NCI-H2081 (cell line): ENCODE measurements at places on chromosomes 12 and 14.

GRCh38 chr12:102873077-102873476 lies 44.0 kb downstream of the PAH start:
- no peak for DNase-seq

GRCh38 chr12:3020399-3020798 lies 56.8 kb upstream of the TSPAN9 start:
- DNase-seq = no peak

DNA sequence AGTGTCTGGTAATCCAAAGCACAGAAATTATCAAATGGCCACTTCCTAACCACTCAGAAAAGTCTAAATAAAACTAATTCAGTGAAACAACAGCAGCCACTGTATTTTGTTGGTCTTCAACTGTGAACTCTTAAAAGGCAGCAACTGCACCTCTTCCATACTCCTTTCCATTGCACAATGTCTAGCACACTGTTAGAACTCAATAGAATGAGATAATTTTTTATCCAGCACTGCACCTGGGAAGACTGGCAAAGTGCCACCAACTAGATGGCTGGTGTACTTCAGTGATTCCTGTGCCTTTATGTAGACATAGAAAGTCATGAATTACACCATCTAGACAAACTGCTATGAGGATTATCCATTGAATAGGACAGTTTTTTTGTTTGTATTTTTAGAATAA lies 26.2 kb downstream of the LGR5 start:
- DNase-seq = peak; percentile 54

DNA sequence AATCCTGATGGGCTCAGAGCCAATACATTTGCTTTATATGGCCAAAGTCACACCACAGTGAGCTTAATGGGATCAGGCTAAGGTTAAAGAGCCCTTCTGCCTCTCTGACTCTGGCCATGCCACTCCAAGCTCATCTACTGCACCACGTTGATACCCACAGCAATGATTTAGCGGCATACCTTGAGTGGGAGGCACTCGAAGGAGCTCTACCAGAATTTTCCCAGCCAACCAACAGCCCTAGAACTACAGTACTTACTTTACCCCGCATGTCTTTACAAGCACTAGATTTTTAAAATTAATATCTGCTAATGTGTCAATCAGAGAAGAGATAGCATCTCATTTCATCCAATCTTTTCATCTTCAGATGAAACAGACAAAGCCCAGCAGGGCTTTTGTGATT lies 300.5 kb downstream of the GRIN2B start:
- no peak for DNase-seq

DNA sequence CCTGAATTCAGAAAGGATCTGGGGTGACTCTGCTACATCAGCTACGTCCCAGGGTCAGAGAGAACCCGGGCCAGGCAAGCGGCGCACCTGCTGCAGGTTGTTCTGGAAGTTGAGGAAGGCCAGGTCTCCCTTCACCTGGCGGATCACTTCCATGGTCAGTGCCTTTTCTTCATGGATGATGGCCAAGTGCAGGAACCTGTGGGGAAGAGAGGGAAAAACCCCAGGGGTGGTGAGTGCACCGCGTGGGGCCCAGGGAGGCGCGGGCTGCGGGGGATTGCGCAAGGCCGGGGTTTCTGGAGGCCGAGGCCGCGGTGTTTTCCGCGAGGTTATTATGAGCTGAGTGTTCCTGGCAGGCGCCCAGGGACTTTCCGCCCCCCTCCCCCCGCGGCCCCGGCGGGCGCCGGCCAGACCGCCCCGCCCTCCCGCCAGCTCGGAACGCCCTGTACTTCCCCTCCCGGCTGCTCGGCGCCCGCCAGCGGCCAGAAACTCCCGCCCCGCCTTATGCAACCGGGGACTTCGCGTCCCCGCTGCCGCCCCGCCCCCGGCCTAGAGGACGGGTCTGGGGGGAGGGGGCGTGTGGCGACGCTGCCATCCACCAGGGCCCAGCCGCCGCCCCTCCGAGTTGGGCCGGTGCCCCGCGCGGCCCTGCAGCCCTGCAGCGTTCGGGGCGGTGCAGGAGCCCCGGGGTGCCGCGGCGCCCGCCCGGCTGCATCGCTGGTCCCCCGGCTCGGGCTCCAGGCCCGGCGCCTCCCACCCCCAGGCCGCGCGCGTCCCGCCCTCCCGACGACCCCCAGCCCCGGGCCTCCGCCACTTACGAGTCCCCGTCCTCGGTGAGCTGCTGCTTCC lies 723 bp downstream of the NFKBIA start:
- peak; percentile 92 for DNase-seq

- no peak for DNase-seq
These were observed 232.8 kb upstream of the DIO3 start for GRCh38 chr14:101328412-101329028.

- no peak for DNase-seq
These were observed 113.2 kb upstream of the HIF1A start for GRCh38 chr14:61581955-61582615.

DNA sequence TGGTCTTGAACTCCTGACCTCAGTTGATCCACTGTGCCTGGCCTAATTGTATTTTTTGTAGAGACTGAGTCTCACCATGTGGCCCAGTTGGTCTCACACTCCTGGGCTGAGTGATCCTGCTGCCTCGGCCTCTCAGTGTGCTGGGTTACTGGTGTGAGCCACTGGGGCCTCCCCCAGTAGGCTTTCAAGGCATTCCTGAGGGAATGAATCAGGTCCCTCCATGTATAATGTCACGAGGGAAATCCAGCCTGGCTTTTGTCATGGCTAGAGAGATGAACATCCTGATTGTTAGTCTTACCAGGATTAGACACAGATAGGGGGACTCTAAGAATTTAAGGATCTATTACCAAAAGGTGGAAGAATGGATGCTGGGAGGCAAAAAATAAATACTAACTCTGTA lies 51.9 kb downstream of the CPSF2 start:
- DNase-seq = no peak

DNA sequence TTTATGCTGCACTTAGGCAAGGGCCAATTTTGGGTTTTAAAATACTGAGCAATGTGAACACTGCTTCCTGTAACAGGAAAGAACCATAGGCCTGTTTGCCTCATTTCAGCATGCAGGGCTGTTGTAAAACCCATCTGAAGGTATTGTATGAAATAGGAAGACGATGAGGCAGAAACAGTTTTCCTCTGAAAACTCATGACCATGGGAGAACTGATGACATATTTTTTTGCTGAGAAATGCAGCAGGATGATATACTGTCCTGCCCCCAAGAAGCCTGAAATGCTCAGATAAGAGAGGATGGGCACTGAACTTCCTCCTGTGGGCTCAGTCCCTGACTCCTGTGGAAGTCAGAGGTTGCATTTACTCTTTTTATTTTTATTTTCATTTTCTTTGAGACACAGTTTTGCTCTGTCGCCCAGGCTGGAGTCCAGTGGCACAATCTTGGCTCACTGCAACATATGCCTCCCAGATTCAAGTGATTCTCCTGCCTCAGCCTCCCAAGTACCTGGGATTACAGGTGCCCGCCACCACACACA lies 17.4 kb downstream of the PYGL start:
- no peak for DNase-seq

DNA sequence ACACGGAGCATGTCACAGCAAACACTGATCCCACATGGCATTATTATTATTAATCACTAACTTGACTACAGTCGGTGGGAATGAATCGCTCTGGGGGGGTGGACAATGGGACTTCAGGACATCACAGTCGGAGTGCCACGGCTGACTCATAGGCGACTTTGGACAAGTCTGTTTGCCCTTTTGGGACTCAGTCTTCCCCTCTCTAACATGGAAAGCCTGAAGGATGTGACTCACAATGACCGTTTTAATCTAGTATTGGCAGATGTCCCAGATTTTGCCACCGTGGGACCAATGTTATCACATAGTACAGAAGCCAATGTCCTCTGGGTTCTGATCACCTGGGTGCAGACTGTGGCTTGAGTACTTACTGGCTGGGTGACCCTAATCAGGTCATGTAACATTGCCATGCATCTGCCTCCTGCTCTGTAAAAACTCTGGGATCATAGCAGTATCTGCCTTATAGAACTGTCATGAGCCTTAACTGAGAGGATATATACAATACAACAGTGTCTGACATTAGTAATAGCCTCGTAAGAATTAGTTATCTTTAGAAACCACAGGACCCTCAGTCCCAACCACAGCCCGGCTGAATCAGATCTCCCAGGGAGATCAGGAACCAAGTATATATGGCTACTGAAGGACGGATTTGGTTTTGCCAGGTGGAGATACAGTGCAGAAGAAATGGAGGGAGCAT lies 362.6 kb downstream of the BCL11B start:
- no peak for DNase-seq

- no peak for DNase-seq
These were observed 8.1 kb upstream of the MSI1 start for GRCh38 chr12:120376934-120377572.

GRCh38 chr14:22163051-22163450 lies 426.0 kb downstream of the DAD1 start:
- no peak for DNase-seq

- DNase-seq = no peak
These were observed 377.1 kb upstream of the NOVA1 start for GRCh38 chr14:26974965-26975364.

DNA sequence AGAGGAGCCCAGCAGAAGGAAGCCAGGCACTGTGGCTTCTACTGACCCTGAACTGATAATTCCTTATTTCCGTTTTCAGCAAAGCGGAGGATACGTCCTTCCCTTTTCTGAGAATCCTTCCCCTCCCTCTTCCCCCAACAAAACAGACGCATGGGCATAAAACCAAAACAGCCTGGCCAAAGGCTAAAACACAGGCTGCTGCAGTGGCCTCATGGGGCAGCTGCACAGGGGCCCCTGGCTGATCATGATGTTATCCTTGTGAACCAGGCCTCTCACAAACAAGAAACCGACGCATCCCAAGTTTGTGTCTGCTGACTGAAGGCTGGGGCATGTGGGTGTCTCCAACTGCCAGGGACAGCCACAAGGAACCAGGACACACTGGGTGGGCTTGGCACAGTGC lies 23.4 kb upstream of the STON2 start:
- no peak for DNase-seq

- no peak for DNase-seq
These were observed 35.4 kb downstream of the SPTLC2 start for GRCh38 chr14:77580964-77581505.

- no peak for DNase-seq
These were observed 425.9 kb downstream of the FSCB start for GRCh38 chr14:44081146-44081545.

DNA sequence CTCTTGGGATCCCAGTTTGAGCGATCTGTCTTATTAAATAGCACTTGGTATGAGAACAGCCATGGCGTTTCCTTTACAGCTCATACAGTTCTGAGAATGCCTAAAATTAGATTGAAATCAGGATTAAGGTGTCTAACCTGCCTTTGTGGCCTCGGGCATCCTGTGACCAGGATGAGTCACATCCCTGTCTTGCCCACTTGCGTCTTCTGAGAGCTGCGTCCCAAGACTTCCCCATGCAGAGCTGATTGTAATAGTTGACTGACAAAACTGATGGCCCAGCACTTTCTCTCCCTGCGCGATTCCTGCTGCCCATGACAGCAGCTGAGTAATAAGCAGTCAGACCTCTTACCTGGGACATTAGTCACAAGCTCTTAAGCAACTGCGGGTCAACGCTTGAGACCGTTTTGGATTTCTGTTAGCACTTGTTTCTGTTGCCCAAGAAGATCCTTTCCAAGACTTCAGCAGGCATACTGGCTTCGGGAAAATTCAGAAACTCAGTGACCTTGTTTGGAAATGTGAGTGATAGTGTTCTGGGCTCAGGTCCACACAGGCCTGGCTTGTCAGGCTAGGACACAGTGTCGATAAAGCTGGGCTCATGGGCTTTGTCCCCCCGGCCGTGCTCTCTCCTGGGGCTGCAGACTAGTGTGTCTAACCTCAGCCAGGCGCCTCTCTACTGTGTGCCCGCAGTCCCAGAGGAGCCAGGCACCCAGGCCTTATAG lies 169.9 kb upstream of the HIF1A start:
- no peak for DNase-seq

DNA sequence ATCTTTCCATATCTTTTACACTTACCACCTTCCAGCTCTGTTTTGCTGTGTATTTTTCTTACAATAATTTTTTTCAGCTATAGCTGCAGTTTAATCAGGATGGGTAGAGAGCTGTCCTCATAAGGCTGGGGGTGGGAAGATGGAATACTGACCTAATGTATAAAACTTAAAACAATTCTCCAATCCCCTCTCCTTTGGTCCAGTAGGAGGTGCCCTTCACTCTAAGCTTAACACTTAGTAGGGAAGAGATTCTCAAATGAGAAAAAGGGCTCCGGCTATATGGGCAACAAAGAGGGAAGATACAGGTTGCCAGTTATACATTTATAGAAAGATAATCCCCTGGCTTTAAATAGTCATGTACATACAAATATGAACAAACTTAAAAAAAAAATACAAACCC lies 2.8 kb downstream of the ORMDL2 start:
- no peak for DNase-seq

GRCh38 chr14:75333606-75334548 lies 55.2 kb downstream of the FOS start:
- no peak for DNase-seq

- no peak for DNase-seq
These were observed 118.8 kb upstream of the DIO3 start for GRCh38 chr14:101442451-101442850.

GRCh38 chr12:22518998-22519397 lies 25.3 kb downstream of the C2CD5 start:
- no peak for DNase-seq

- no peak for DNase-seq
These were observed 1.0 kb downstream of the IRF9 start for GRCh38 chr14:24162093-24162492.

GRCh38 chr14:54048736-54049135 lies 92.1 kb upstream of the BMP4 start:
- no peak for DNase-seq

DNA sequence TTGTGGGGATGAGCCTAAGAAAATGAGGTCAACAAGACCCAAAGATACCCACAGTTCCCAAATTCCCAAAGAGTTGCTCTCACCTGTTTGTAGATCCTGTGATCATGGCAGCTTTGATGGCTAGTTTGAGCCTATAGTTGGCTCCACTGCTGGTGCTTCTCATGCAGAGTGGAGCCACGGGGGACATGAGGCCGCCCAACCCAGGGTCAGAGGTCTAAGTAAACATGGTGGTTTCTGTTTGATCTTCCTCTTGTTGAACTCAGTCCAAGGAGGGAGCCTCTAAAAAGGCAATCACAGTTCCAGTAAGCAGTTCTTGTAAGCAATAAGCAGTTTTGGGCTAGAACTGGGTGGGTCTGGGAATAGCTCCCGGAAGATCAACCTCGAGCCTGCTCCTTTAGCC lies 125.6 kb upstream of the DHRS4 start:
- no peak for DNase-seq

- no peak for DNase-seq
These were observed 118.4 kb upstream of the FZD10 start for GRCh38 chr12:130043685-130044406.

DNA sequence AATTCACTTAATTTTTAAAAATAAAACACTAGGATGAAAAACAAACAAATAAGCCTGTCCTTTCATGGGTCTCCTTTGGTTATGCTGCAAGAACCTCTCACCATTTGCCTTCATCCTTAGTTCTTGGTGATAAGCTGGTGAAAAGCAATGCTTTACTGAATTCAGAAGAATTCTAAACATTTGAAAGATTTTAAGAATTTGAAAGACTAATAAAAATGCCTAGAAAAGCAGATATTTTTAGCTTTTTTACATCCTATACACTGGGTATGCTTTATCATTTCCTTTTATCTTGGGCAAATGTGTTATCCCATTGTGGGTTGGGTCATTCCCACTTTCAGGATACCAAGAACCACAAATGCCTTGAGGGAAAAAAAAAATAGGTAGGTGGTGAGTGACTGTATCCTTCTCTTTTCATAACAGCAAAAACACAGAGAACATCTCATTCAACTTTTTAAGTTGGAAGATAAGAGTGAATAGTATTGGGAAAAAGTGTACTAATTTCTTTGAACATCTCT lies 197.1 kb upstream of the ABCD2 start:
- no peak for DNase-seq
